B cell (primary cell): ENCODE measurements at places on chromosomes 6 and 20. TPM values are rescaled to one million over a fixed set of nuclear protein-coding genes. Genes with fewer than 3 reads are reported as not detected.
A peak's percentile ranks its signal among the peaks of the same experiment; 100 is the strongest.

TMEM170B gene
- 0.64 and 1.1 TPM in 2 replicates for polyA plus RNA-seq

SPATS1 gene
- polyA plus RNA-seq = not detected in 2 replicates

ANKRD66 gene
- polyA plus RNA-seq = not detected in 2 replicates

DNA sequence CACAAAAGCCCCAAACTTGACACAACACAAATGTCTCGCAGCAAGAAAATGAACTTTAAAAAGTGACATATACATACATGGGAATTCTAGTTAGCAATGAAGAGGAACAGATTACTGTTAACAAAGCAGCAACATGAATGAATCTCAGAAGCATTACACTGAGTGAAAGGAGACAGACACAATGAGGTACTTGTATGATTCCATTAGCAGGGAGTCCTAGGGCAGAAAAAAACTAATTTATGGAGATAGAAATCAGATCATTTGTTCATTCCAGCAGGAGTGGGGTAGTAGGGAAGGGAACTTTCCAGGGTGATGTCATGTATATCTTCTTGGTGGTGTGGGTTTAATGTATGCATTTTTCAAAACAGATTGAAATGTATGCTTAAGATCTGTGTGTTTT, 524.4 kb downstream of the KIF16B start:
- H3K27me3 ChIP-seq = no peaks in the 10 kb centered on the region
- H3K36me3 ChIP-seq = no peaks in the 10 kb centered on the region
- no peak overlapping the region for H3K4me3 ChIP-seq
- H3K27ac ChIP-seq = no peak overlapping the region
- peaks cover 44% of the 10 kb centered on the region for H3K4me1 ChIP-seq

GLP1R gene
- polyA plus RNA-seq = not detected in 2 replicates

DLK2 gene
- polyA plus RNA-seq = 0.20 and 0.34 TPM in 2 replicates

MLN gene
- polyA plus RNA-seq = not detected in 2 replicates

- peak; percentile 12 for DNase-seq
- no peak overlapping the region for H3K4me3 ChIP-seq
- no peaks in the 10 kb centered on the region for H3K36me3 ChIP-seq
- no peaks in the 10 kb centered on the region for H3K27me3 ChIP-seq
- H3K4me1 ChIP-seq = no peaks in the 10 kb centered on the region
- no peak overlapping the region for H3K27ac ChIP-seq
These were observed 395.3 kb downstream of the CD109 start for GRCh38 chr6:74091136-74091793.

DNA sequence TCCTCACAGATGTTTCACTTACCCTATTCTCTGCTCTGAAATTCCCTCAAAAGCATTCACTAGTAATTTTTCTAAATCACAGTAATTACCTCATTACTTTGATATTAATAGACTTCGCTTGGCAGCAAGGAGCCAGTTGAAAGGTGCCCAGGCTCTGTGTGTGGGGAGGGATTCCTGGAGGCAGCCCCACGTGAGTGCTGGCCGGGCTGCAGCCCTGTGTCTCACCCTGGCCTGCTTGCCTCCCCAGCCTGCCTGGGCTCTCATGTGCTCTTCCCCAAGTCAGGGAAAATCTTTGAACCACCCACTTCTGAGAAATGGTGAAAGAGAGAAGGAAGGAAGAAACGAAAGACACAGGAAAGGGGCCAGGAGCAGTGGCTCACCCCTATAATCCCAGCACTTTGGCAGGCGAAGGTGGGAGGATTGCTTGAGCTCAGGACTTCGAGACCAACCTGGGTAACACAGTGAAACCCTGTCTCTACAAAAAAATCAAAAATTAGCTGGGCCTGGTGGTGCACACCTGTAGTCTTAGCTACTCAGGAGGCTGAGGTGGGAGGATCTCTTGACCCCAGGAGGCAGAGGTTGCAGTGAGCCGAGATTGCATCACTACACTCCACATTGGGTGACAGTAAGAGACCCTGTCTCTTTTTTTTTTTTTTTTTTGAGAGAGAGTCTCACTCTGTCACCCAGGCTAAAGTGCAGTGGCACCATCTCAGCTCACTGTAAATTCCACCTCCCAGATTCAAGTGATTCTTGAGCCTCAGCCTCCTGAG, 20.0 kb upstream of the SNTA1 start:
- no peaks in the 10 kb centered on the region for H3K36me3 ChIP-seq
- H3K27ac ChIP-seq = no peak overlapping the region
- H3K4me3 ChIP-seq = no peak overlapping the region
- DNase-seq = no peak
- H3K27me3 ChIP-seq = no peaks in the 10 kb centered on the region

DNA sequence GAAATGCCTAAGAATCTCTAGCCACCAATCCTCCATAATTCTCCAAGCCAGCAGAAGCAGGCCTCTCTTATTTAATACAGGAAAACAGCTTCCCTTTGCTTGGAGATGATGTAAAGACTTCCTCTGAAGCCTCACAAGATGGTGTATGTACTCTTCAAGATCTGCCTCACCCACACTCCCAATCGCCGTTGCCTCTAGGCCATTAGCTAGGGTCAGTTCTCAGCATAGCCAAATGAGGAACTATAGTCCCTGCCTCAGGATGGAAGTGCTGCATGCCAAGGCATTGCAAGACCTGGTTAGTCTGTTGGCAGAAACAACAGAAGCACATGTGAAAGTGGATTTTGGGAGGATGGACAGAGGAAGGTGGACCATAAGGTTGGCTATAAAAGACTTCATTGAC, 139.1 kb downstream of the SCML4 start:
- H3K4me1 ChIP-seq = no peaks in the 10 kb centered on the region
- H3K27ac ChIP-seq = no peak overlapping the region
- DNase-seq = no peak

GRCh38 chr20:32034581-32035425, 17.2 kb upstream of the HCK start:
- no peak overlapping the region for H3K27ac ChIP-seq
- H3K4me1 ChIP-seq = peaks cover 13% of the 10 kb centered on the region
- no peaks in the 10 kb centered on the region for H3K36me3 ChIP-seq
- H3K27me3 ChIP-seq = peaks cover 6% of the 10 kb centered on the region
- DNase-seq = peak; percentile 44

SNAP91 gene
- not detected in 2 replicates for polyA plus RNA-seq

ZKSCAN3 gene
- polyA plus RNA-seq = 3.6 and 4.0 TPM in 2 replicates

- H3K36me3 ChIP-seq = peaks cover 1% of the 10 kb centered on the region
- DNase-seq = no peak
- H3K4me3 ChIP-seq = no peak overlapping the region
These were observed 104.9 kb downstream of the FOXO3 start for GRCh38 chr6:108665495-108666196.

DNA sequence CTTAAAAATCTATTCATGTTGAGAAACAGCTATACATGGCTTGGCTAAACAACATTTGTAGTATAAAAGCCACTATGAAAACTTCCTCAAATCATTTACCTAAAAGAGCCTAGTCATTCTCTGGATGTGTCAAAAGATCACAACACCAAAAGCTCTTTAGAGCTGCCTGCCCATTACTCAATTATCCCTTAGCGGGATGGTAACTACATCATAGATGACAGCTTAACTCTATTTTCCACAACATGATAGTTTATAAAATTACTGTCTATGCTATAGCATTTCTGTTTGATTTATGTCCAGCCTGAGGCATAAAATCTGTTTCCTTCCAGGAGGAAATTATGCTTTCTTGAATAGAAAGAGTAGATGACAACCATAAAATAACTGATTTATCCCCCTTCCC, 777.6 kb upstream of the HS3ST5 start:
- no peak overlapping the region for H3K4me3 ChIP-seq
